ENCODE measurements at places on chromosomes 13 and 19.

- no peak for DNase-seq
These were observed 6.8 kb upstream of the TM6SF2 start for GRCh38 chr19:19279853-19280252.

DNA sequence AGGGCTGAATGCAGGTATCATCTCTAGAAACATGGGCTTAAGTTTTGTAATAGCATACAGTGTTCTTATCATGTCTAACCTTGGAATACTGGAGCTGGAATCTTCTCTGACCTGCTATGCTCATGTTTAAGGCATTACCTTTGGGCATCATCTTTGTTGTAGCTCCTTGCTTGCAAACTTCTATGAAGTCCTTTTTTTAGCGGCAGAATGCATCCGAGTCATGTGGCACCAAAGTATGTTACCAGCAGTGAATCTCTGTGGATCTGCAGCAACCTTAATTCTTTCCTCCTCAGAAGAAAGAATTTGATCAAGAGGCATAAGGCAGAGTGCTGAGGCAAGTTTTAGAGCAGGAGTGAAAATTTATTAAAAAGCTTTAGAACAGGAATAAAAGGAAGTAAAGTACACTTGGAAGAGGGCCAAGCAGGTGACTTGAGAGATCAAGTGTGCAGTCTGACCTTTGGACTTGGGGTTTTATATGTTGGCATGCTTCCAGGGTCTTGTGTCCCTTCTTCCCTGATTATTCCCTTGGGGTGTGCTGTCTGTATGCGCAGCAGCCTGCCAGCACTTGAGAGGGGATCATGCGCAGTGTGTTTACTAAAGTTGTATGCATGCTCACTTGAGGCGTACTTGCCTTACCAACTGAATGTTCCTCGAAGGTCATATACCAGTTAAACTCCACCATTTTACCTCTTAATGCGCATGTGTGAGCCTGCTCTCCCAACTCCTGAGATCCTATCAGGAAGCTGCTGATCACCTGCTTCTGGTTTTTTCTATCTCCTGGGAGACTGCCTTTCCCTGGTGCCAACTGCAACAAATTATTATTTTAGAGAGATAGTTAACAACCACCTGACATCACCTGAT lies 115.5 kb downstream of the LACC1 start:
- no peak for DNase-seq

DNA sequence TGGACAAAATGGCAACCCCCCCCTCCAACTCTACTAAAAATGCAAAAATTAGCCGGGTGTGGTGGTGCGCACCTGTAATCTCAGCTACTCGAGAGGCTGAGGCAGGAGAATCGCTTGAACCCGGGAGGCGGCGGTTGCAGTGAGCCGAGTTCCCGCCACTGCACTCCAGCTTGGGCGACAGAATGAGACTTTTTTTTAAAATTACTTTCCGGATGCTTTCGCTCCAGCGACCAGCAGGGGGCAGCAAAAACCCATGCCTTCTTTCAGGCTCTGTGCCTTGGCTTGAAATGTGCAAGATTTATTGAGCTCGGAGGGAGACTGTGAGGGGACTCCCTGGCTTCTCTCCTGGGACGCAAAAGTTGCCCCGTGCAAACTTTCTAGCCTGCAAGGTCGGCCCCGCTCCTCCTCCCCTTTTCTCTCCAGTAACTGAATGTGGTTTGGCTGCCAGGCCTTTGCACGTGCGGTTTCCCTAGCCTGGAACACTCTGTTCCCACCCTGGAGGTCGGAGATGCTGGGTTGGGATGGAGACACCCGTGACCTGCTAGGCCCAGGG lies 61.4 kb upstream of the NFIC start:
- DNase-seq: peak; percentile 44

DNA sequence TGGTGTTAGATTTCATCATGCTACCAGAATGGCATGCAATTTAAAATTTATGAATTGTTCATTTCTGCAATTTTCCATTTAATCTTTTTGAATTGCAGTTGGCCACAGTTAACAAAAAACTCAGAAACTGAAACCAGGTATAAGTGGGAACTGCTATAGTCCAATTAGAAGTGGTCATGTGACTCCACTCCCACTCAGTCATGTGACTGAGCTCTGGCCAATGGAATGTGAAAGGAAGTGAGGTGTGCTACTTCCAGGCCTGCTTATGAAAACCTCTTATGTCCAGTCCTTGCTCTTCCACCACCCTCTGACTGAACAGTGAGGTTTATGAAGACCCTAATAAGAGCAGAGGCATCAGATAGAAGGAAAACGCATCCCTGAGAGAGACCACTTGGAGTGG lies 47.0 kb downstream of the DLEU7 start:
- DNase-seq: no peak

DNA sequence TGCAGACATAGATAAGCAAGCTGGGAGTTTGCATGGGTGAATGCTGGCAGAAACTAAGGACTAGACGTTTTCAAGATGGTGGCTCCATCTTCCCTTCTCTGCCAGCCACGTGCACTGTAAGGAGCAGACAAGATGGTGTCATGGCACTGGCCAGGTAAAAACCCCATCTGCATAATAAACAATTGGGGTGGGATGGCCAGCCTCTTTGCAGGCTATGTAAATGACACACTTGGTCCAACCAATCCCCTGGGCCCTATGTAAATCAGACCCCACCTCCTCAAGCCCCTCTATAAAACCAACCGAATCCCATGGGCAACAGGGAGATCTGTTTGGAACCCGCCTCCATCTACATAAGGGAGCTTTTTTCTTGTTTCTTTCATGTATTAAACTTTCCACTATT lies 2.4 kb upstream of the OR7A5 start:
- DNase-seq: no peak

DNA sequence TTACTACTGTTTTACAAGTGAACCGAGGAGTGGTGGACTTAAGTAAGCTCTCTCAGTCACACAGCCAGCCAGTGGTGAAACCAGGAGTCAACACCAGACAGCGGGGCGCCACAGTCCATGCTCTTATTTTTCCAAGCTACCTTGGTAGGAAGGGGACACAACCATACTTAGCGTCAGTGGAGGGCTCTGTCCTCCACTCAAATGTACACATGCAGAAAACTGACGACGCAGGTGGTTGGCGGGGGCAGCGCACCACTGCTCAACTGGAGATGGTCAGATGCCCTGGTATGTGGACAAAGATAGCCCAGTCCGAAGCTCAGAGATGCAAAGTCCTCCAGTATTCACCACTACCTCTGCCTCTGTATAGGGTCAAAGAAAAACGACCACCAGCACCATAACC lies 1.1 kb downstream of the ZNF667 start:
- no peak for DNase-seq

- no peak for DNase-seq
These were observed 3.9 kb upstream of the KBTBD6 start for GRCh38 chr13:41136396-41137031.

DNA sequence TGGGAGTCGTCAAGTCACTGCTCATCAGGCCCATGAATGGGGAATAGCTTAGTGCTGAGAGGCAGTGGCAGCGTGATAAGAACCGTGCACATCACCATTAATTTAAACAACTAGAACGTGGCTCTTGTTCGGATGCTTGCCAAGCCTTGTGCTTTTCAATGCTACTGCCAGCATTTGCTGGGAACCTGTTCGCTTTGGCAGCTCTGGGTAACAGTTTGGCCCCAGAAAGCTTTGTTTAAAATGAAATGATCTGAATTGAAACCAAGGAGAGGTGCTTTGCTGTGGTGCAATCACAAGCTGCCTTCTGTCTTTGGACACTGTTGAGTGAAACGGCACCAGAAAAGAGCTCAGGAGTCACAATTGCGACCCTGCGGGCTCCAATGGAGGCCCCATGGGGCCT lies 53.5 kb upstream of the OLFM4 start:
- no peak for DNase-seq

All from globus pallidus (tissue), 1 donor.